Effector memory CD4-positive, alpha-beta T cell (primary cell): ENCODE measurements at places on chromosomes 2 and 18.

GRCh38 chr2:217906798-217907197 lies 96.0 kb downstream of the TNS1 start:
- H3K27ac ChIP-seq, result no peak overlapping the region
- DNase-seq, result no peak
- no peaks in the 10 kb centered on the region for H3K36me3 ChIP-seq

DNA sequence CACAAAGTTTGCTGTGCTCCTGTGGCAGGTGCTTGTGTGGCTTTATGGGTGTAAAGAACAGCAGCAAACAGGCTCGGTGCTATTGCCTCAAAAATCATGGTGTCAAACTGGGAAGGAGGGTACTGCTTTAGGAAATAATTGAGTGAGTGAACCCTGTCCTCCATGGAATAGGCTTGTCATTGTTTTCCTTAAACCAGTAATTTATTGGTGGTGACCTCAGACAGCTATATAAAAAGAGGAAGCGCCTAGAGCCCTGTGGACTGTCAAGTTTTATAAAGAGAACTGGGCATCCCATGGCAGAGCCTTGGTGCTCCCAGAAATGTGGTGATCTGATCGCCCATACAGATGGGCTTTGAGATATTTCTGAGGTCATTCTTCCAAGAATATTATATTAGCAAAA lies 4.7 kb upstream of the CXCR4 start:
- no peak overlapping the region for H3K27ac ChIP-seq
- H3K4me3 ChIP-seq, result no peak overlapping the region
- H3K36me3 ChIP-seq, result no peaks in the 10 kb centered on the region
- DNase-seq, result no peak
- peaks cover 34% of the 10 kb centered on the region for H3K4me1 ChIP-seq
- no peaks in the 10 kb centered on the region for H3K27me3 ChIP-seq

DNA sequence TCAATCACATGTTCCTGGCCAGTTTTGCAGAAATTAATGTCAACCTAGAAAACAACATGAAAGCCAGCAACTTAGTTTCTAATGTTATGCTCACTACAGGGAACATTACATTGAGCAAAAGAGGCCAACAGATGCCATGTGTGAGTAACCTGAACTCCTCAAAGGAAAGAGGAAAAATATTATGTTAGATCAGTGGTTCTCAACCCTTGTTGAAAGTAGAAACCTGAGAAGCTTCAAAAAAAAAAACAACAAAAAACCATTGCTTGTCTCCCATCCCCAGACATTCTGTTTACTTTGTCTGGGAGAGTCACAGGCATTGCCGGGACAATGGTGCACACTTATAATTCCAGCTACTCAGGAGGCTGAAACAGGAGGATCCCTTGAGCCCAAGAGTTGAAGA lies 57.7 kb downstream of the METTL4 start:
- no peaks in the 10 kb centered on the region for H3K27me3 ChIP-seq
- no peaks in the 10 kb centered on the region for H3K36me3 ChIP-seq
- no peak for DNase-seq
- H3K4me1 ChIP-seq, result peaks cover 4% of the 10 kb centered on the region
- H3K4me3 ChIP-seq, result no peak overlapping the region

- H3K27me3 ChIP-seq, result peaks cover 3% of the 10 kb centered on the region
- H3K36me3 ChIP-seq, result no peaks in the 10 kb centered on the region
- no peak overlapping the region for H3K4me3 ChIP-seq
- no peak for DNase-seq
- no peak overlapping the region for H3K27ac ChIP-seq
- peaks cover 13% of the 10 kb centered on the region for H3K4me1 ChIP-seq
Measured at GRCh38 chr2:238237431-238238135, 2.3 kb downstream of the HES6 start.

GRCh38 chr18:74861154-74861553 lies 263.5 kb downstream of the ZNF407 start:
- H3K27me3 ChIP-seq, result no peaks in the 10 kb centered on the region
- H3K27ac ChIP-seq, result no peak overlapping the region
- H3K4me3 ChIP-seq, result no peak overlapping the region
- no peaks in the 10 kb centered on the region for H3K4me1 ChIP-seq
- H3K36me3 ChIP-seq, result no peaks in the 10 kb centered on the region

DNA sequence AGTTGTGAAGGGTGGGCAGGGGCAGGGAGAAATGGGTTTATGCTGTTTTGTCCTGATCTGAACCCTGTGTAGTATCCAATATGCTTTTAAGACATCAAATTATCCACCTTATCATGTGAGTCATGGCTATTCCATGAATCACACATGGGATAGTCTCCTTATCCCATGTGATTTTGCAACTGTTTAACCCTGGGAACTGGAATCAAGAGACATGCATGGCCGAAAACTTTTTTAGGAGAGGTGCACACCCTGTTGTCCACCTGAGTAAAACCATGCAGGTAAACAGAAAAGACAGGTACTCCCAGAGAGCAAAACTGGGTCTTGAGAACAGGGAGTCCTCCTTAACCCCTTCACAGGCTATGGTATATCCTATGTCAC lies 490.6 kb upstream of the HS6ST1 start:
- DNase-seq, result no peak
- no peak overlapping the region for H3K27ac ChIP-seq
- H3K4me1 ChIP-seq, result no peaks in the 10 kb centered on the region
- H3K27me3 ChIP-seq, result no peaks in the 10 kb centered on the region

DNA sequence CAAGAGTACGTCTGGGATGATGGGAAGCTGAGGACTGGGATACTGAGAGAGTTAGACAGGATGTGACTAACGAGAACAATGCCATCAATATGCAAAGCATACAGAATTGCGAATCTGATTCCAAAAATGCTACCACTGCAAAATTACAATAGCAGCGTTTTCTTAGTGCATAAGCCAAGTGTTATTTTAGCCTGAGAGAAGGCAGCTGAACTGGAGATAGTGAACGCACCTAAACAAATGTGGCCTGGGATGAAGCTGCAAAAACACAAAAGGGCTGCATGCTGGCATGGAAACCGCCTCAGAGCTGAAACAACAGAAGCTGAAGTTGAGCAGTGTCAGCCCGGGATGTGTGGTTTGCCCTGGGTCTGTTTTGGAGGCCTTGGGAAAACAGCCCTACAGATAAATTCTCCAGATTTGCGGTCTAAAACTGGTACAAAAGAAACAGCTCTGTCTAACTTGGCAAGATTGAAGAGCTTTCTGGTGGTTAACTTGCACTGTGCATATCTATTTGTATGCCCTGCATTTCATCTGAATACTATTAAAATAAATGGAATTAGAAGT lies 45.5 kb downstream of the LYPD6 start:
- H3K4me1 ChIP-seq, result no peaks in the 10 kb centered on the region
- H3K36me3 ChIP-seq, result no peaks in the 10 kb centered on the region
- no peak overlapping the region for H3K27ac ChIP-seq
- no peaks in the 10 kb centered on the region for H3K27me3 ChIP-seq

- H3K4me3 ChIP-seq, result no peak overlapping the region
- no peak for DNase-seq
- H3K4me1 ChIP-seq, result no peaks in the 10 kb centered on the region
- no peaks in the 10 kb centered on the region for H3K27me3 ChIP-seq
Measured at GRCh38 chr2:236768393-236769140, 198.9 kb downstream of the ACKR3 start.

- no peaks in the 10 kb centered on the region for H3K36me3 ChIP-seq
- DNase-seq, result no peak
- no peak overlapping the region for H3K27ac ChIP-seq
Measured at GRCh38 chr2:172098287-172098649, 4.4 kb downstream of the DLX2 start.

DNA sequence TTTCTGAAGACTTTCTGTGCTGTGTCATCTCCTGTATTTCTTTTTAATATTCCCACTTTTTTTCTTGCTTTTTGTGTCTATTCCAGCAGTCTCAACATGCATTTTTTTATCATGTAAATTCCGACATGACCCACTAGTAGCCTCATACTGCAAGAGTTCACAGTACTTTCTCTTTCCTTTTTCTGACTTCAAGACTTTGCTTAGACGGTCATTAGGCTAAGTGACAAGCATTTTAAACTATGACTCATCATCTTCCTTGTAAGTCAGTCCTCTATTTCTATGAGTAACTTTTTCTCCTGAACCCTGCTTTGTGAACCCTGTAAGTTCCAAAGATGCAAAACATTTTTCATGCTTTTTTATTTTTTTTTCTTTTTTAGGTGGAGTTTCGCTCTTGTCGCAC lies 381.2 kb downstream of the TXNL1 start:
- DNase-seq, result no peak
- H3K4me3 ChIP-seq, result no peak overlapping the region
- no peaks in the 10 kb centered on the region for H3K36me3 ChIP-seq
- no peaks in the 10 kb centered on the region for H3K27me3 ChIP-seq
- no peaks in the 10 kb centered on the region for H3K4me1 ChIP-seq
- H3K27ac ChIP-seq, result no peak overlapping the region

DNA sequence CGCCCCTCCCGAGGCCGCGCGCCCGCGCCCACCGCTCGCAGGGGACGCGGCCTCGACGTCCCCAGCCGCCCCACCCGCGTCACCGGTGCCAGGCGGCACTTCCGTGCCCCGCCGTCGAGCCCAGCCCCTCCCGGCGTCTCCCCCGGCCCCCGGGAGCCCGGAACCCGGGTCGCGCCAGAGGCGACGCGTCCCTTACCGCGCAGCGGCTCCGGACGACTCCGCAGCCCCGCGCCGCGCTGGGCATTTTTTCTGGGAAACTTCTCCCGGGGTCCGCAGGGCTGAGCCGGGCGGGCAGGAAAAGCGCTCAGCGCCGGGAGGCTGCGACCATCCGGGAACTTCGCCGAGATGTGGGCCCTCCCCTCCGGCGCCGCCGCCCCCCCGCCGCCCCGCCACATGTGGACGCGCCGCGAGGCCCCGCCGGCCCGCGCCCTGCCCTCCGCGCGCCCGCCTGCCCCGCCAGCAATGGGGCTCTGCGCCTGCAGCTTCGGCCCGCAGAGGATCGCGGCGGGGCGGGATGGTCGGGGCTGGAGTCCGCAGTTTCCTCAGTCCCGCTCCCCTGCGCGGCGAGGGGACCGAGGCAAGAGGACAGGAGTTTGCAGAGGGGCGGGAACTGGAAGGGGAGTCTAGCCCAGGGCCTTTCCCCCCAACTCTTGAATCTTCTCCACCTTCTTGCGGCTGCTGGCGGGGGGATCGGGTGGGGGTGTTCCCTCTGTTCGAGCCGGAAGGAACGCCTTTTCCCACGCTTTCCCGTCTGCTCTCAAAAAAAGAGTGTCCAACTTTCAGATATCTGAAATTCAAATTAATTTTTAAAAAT lies 81.5 kb downstream of the CHRNA1 start:
- H3K27ac ChIP-seq, result peak overlapping the region; percentile 70
- DNase-seq, result peak; percentile 53
- peak overlapping the region; percentile 92 for H3K4me3 ChIP-seq
- H3K4me1 ChIP-seq, result peaks cover 12% of the 10 kb centered on the region
- no peaks in the 10 kb centered on the region for H3K27me3 ChIP-seq

DNA sequence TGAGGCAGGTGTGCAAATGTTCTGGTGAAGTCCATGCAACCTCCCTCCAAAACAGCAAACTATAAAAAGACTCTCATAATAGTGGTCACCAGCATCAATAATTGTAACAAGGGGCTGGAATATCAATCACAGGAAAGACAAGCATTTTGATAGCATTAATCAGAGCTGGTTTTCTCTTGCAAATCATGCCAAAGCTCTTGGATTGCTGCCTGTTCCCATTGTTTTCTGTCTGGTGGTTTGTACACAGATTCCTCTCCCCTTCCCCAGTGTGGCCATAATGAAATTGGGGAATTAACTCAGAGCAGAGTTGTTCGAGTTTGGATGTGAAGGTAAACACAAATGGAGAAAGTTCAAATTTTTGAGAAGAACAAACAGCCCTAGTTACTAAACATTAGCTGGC lies 134.2 kb downstream of the CDCA7 start:
- H3K36me3 ChIP-seq, result no peaks in the 10 kb centered on the region
- H3K4me1 ChIP-seq, result no peaks in the 10 kb centered on the region
- H3K27ac ChIP-seq, result no peak overlapping the region
- no peaks in the 10 kb centered on the region for H3K27me3 ChIP-seq
- no peak overlapping the region for H3K4me3 ChIP-seq
- DNase-seq, result no peak

DNA sequence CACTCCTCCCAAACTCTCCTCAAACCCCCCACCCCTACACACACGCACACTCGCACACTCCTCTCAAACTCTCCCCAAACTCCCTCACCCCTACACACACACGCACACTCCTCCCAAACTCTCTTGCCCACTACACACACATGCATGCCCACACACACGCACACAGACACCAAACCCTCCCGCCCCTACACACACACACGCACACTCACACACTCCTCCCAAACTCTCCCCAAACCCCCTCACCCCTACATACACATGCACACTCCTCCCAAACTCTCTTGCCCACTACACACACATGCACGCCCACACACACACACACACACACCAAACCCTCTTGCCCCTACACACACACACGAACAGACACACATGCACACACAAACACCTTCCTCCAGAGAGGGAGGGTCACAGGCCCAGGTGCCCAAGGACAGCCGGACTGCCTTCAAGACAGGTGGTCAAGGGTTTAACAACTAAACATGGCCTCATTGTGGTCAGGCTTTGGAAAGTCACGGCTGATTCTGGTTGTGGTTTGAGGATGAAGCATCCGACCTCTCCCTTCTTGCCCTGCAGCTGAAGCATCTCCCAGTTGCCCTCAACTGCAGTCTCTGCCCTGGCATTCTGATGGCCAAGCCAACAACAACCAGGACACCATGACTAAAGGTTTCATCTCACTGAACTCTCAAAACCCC lies 72.3 kb upstream of the SNTG2 start:
- DNase-seq, result no peak
- H3K4me3 ChIP-seq, result no peak overlapping the region
- H3K36me3 ChIP-seq, result no peaks in the 10 kb centered on the region
- H3K27ac ChIP-seq, result no peak overlapping the region
